ENCODE measurements at places on chromosomes 4 and X. TPM values are rescaled to one million over a fixed set of nuclear protein-coding genes. Genes with fewer than 3 reads are reported as not detected.

GK gene
- 13.2 TPM for total RNA-seq

SHISA3 gene
- 2.1 TPM for total RNA-seq

BTK gene
- 7.8 TPM for total RNA-seq

CDX4 gene
- total RNA-seq = not detected

ODAPH gene
- not detected for total RNA-seq

CPE gene
- total RNA-seq = 417 TPM

Measured in aorta (tissue), 5 donors.